Muscle of leg (tissue), 16 donors: ENCODE measurements at places on chromosomes 3 and 15. TPM values are rescaled to one million over a fixed set of nuclear protein-coding genes. Genes with fewer than 3 reads are reported as not detected.
A peak's percentile ranks its signal among the peaks of the same experiment; 100 is the strongest.

GRCh38 chr15:71511796-71512681, 298.3 kb upstream of the NR2E3 start:
- no peak for DNase-seq

GRCh38 chr3:197907196-197907595, 42.8 kb upstream of the RPL35A start:
- DNase-seq: no peak

DNA sequence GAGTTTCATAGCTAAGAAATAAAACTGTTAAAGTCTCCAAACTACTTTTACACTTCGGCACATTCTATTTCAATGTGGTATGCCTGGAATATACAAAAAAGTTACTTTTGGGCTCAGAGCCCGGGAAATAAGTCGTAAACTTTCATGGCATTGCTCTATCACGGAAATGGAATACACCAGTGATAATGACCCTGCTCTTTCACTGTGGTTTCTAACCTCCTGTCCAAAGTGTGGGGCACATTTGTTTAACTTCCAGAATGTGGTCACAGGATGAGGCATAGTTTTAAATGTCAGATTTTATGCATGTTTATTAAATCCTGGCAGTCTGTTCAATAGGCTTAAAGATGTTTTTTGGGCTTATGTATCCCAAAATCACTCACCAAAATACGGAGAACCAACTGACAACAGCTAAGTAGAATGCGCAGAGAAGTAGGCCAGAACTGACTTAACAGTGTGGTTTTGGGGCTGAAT, 5.1 kb downstream of the CXCR6 start:
- peak; percentile 35 for DNase-seq

- no peak for DNase-seq
These were observed 28.7 kb downstream of the NGRN start for GRCh38 chr15:90294159-90294558.

GRCh38 chr3:114499976-114500375, 206.1 kb downstream of the TIGIT start:
- DNase-seq: peak; percentile 55

GRCh38 chr3:144546539-144546938, 574.9 kb downstream of the DIPK2A start:
- no peak for DNase-seq

DNA sequence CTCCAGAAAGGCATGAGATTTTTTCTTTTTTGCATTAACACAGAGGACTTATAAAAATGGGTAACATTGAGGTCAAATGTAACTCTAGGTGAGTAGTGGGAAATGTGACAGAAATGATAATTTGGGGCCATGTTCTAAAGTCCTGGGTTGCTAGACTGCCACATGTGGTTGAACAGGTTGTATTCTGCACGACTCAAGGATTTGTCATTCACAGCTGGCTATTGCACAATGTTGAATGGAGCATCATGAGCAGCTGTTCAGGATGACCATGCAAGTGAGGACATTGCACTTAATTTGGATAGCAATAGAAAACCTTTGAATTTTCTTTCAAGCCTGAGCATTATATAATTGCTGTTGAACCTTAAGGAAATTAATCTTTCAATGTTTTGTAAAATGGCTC, 396.6 kb downstream of the NAALADL2 start:
- peak; percentile 94 for DNase-seq

DNA sequence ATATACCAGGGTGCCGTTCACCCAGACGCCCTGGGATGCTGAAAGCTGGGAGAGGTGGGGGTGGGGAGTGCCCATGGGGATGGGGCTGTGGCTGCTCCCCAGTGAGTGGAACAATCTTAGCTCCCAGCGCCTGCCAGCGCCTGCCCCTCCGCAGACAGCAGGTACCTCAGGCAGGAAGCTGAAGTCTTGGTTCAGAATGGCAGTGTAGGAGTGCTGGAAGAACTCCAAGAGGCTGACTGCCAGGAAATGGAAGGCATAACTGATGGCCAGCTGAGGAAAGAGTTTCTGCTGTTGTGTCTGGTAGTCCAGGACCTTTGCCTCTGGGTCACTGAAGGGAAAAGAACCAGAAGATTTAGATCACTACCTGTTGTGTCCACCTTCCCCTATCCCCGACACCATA, 8.4 kb downstream of the ACOX2 start:
- DNase-seq: peak; percentile 52

- no peak for DNase-seq
These were observed 30.9 kb upstream of the TKT start for GRCh38 chr3:53286727-53287126.

- peak; percentile 95 for DNase-seq
These were observed 38.7 kb upstream of the MGA start for GRCh38 chr15:41621200-41622193.

DNA sequence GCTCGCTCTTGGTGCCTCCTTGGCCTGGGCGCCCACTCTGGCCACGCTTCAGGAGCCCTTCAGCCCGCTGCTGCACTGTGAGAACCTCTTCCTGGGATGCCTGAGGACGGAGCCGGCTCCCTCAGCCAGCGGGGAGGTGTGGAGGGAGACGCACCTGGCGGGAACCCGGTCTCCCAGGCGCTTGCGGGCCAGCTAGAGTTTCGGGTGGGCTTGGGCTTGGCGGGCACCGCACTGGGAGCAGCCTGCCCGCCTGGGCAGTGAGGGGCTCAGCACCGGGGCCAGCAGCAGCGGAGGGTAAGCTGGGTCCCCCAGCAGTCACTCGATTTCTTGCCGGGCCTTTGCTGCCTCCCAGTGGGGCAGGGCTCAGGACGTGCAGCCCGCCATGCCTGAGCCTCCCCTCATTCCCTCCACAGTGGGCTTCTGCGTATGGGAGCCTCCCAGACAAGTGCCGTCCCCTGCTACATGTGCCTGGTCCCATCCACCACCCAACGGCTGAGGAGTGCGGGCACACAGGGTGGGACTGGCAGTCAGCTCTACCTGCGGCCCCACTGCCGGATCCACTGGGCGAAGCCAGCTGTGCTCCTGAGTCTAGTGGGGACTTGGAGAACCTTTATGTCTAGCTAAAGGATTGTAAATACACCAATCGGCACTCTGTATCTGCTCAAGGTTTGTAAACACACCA, 708.7 kb downstream of the VGLL3 start:
- no peak for DNase-seq

DNA sequence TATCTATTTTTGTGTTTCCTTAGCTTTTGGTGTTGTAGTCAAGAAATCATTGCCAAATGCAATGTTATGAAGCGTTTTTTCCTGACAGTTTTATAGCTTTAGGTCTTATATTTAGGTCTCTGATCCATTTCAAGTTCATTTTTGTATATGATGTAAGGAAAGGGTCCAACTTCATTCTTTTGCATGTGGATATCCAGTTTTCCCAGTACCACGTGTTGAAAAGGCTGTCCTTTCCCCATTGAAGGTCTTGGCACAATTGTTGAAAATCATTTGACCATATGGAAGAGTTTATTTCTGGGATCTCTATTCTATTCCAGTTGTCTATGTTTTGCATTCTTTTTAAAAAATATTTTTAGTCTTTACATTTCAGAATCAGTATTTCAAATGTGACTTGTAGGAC, 14.6 kb upstream of the SNRPN start:
- peak; percentile 59 for DNase-seq

- DNase-seq: no peak
These were observed 17.4 kb downstream of the DET1 start for GRCh38 chr15:88529021-88529630.

DNA sequence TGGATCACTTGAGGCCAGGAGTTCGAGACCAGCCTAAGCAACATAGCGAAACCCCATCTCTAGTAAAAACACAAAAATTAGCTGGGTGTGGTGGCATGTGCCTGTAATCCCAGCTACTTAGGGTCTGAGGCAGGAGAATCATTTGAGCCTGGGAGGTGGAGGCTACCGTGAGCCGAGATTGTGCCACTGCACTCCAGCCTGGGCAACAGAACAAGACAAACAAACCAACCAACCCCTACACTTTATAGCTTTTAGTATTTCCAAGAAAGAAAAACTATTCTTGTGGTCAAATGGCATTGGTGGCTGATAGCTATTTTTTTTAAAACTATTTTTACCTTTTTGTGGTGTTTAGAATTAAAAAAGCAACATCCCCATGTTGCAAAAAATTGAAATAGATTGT, 7.2 kb downstream of the TMEM45A start:
- DNase-seq: no peak

- peak; percentile 11 for DNase-seq
These were observed 444.5 kb downstream of the PLOD2 start for GRCh38 chr3:145716519-145716918.

- DNase-seq: no peak
These were observed 104.8 kb downstream of the CORO2B start for GRCh38 chr15:68683551-68683950.

- no peak for DNase-seq
These were observed 243.8 kb upstream of the TOPAZ1 start for GRCh38 chr3:43997788-43998369.

GRCh38 chr15:90031231-90031791, 30.2 kb downstream of the ZNF710 start:
- peak; percentile 67 for DNase-seq

The PARP15 gene
- 4.2 TPM for polyA plus RNA-seq

The RBPMS2 gene
- 4.1 TPM for polyA plus RNA-seq

The USP8 gene
- 30.7 TPM for polyA plus RNA-seq

The GOLGA8J gene
- polyA plus RNA-seq: 0.48 TPM

The CFAP20DC gene
- 2.0 TPM for polyA plus RNA-seq
